ENCODE measurements at places on chromosomes 12 and 14.

- DNase-seq: no peak
These were observed 167.6 kb downstream of the ANO4 start for GRCh38 chr12:100962086-100962712.

- no peak for DNase-seq
These were observed 55.4 kb downstream of the SCAF11 start for GRCh38 chr12:45934956-45935355.

DNA sequence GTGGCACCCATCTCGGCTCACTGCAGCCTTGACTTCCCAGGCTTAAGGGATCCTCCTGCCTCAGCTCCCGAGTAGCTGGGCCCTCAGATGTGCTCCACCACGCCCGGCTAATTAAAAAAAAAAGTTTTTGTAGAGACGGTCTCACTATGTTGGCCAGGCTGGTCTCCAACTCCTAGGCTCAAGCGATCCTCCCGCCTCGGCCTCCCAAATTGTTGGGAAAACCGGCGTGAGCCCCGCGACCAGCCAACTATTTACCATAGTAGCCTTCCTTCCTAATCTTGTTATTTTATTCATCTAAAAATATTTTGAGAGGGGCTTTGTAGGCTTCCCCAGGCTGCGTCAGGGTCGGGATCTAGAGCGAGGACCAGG lies 25.4 kb upstream of the YY1 start:
- no peak for DNase-seq

DNA sequence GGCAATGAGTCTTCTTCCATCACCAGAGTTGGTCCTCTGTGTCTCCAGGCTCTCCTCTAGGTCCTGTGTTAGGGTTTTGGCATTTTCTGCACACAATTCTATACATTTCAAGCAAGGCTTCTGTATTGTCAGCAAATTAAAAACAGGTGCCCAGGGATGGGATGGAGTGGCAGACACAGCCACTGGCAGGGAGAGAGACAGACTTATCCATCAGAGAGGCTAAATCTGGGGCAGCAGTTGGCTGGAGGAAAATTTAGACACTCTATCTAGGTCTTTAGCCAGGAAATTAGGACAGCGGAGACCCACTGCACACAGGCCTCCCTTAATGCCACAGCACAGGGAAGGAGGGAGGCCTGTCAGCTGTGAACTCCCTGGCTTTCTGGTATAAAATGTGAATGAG lies 20.2 kb downstream of the PLEKHD1 start:
- DNase-seq: no peak

- no peak for DNase-seq
These were observed 26.9 kb downstream of the ZDHHC17 start for GRCh38 chr12:76790564-76791552.

GRCh38 chr12:40224439-40225291 lies at the start of gene LRRK2:
LRRK2 (plus strand) TSS chr12:40224997; CDS start chr12:40225132, 135 bp downstream.
- DNase-seq: peak; percentile 33

- DNase-seq: no peak
These were observed 197.8 kb upstream of the FRMD6 start for GRCh38 chr14:51453869-51454268.

GRCh38 chr14:77485256-77485655 lies 13.4 kb downstream of the ISM2 start:
- DNase-seq: no peak

GRCh38 chr12:21751517-21751916 lies 23.0 kb downstream of the KCNJ8 start:
- no peak for DNase-seq

- no peak for DNase-seq
These were observed 559.9 kb upstream of the ATP2B1 start for GRCh38 chr12:90268574-90268973.

GRCh38 chr14:105430565-105430964 lies 10.9 kb downstream of the MTA1 start:
- no peak for DNase-seq

DNA sequence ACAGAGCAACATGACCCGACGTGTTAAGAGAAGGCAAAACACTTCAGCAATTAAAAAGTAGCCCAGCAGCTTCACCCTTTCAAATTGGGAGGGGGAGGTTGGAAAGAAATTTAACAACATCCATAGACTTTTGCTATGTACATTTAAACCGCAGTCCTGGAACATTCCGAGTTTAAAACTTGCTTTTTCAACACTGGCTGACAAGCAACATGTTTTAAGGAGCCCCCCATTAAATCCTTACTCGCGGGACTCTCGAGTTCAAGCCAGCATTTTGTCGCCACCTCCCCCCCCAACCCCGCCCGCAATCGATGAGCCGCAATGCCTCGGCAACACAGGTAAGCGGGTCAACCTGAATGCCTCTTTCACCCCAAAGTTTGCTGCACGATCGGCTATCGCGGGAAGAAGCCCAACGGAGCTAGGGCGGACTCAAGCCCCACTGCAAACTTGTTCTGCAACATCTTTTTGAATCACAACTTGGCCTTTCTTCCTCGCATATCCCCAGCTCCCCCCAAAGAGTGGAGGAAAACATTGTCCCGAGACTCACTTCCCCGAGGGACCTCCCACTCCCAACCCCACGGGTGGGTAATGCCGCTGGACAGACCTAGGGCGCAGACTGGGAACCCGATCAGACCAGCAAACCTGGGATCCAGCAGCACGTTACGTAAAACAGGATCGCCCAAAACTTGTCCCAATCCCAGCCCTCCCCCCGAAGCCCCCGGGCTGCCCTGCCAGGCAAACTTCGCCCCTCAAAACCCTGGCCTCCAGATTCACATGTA lies 777 bp downstream of the ZFP36L1 start:
- DNase-seq: no peak

- DNase-seq: no peak
These were observed 187.9 kb downstream of the EPS8 start for GRCh38 chr12:15601210-15601800.

DNA sequence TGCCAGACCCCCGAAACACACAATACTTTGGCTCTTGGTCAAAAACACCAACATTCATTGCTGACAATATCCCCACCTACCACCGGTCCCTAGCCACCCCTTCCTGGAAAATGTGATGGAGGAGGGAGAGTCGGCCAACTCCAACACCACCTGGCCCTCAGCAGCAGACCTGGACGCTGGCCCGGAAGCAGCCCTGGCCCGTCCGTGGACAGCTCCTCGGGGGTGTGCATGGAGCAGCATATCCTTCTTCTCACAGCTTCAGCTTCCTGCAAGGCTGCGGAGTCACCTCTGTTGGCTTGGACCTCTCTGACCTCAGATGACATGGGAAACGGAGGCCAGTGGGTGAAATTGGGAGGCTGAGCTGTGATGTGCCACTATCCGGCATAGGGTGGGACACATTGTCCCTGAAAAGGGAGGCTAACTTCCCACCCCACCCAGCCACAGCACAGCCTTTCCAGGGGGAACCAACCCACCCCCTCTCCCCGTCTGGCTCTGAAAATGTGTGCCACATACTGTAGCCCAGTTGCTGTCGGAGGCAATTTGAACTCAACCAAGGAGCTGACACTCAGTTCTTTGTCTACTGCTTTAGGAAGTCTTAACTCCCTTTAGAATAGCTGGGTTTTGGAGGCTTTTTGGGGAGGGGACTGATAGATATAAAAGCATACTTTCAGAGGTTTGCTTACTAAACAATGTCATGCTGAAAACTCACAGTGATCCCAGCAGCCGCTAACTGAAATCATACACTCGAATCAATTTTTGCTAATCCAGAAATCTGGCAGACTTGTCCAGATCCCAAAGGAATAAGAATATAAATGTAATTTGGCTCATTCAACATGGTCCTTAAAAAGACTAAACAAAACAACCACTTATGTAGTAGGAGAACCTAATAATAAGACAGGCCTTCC lies 43.1 kb upstream of the LTA4H start:
- DNase-seq: no peak

- no peak for DNase-seq
These were observed 74.9 kb upstream of the ATP2B1 start for GRCh38 chr12:89783359-89784060.

- no peak for DNase-seq
These were observed 1.6 kb downstream of the CRIP2 start for GRCh38 chr14:105476097-105476830.

DNA sequence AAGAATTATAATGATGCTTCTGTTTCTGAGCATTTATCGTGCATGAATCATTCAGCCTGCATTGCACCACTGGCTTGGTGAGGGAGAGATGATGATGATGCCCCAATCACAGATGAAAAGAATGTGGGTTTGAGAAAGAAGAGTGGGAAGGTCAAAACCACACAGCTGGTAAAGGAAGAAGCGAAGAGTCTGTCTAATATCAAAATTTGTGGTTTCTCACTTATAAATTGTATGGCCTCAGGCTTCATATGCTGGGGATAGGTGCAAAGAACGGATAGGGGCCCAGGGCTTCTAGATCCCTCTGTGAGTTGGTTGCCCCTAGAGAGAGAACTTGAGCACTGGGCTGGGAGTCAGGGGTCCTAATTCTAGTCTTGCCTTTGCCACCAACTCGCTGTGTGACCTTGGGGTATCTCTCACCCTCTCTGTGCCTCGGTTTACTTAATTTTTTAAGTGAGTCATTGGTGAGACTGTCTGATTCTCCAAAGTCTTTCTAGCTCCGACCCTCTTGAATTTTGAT lies 2.2 kb downstream of the OASL start:
- no peak for DNase-seq

DNA sequence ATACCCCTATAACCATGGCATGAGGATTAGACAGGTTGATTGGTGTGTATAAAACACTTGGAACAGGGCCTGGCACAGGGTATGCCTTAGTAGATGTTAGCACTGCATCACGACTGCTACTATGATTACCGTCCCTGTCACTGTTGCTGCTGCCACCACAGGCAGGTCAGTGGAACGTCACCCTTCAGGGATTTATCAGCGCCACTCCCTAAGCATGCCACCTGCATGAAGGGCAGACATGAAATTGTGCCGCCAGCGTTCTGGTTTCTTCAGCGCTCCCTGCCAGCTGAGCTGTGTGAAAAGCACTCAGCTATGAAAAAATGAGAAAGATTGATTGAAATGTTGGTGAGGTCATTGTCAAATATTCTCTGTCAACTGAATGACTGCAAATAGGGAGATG lies 477.0 kb downstream of the DPF3 start:
- no peak for DNase-seq

- DNase-seq: no peak
These were observed 101.4 kb upstream of the FKBP4 start for GRCh38 chr12:2693244-2693860.

GRCh38 chr14:78666336-78667056 lies 496.3 kb downstream of the NRXN3 start:
- DNase-seq: no peak

- no peak for DNase-seq
These were observed 178.2 kb downstream of the RASSF9 start for GRCh38 chr12:85657836-85658630.

GRCh38 chr12:106594447-106594846 lies 11.6 kb downstream of the RFX4 start:
- DNase-seq: no peak

Data from neuronal stem cell (in vitro differentiated cells).